ENCODE measurements at places on chromosomes 5 and 9. TPM values are rescaled to one million over a fixed set of nuclear protein-coding genes. Genes with fewer than 3 reads are reported as not detected.

Gene TMEM215
- total RNA-seq = not detected

Gene MAMDC4
- 15.9 TPM for total RNA-seq

Gene GABRA6
- not detected for total RNA-seq

Gene RAB3C
- total RNA-seq = not detected

Gene GMCL2
- total RNA-seq = not detected

Gene CDH9
- total RNA-seq = not detected

Gene PLEKHG4B
- total RNA-seq = not detected

Gene PFN3
- not detected for total RNA-seq

Gene DEPDC1B
- total RNA-seq = 35.0 TPM

Gene AQP3
- total RNA-seq = 8.1 TPM

Gene PCDHGA7
- not detected for total RNA-seq

Data from activated naive CD4-positive, alpha-beta T cell treated with anti-CD3 and anti-CD28 coated beads for 36 hours (primary cell).